Muscle of arm (tissue), 14 donors: ENCODE measurements at places on chromosomes 1 and 21.
A peak's percentile ranks its signal among the peaks of the same experiment; 100 is the strongest.

GRCh38 chr1:66274634-66275033 is 259.3 kb upstream of the SGIP1 start:
- no peak for DNase-seq

DNA sequence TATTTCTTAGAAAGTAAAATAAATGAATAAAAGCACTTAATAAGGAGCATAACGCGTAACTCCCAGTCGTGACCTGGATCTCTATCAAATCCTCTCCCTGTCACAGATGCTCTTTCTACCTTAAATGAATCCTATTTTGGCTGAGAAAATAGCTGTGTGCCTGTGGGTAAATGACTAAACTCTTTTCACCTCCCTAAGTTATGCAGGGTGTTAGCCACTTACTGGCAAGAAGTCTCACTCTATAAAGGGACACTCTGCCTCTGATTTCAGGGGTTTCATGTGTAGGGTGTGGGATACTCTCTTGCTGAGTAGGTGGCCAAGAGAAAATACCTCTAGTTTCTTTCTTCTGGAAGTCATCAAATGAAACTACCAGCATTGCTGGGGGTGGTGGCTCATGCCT is 24.3 kb upstream of the PPP1R15B start:
- DNase-seq = no peak

DNA sequence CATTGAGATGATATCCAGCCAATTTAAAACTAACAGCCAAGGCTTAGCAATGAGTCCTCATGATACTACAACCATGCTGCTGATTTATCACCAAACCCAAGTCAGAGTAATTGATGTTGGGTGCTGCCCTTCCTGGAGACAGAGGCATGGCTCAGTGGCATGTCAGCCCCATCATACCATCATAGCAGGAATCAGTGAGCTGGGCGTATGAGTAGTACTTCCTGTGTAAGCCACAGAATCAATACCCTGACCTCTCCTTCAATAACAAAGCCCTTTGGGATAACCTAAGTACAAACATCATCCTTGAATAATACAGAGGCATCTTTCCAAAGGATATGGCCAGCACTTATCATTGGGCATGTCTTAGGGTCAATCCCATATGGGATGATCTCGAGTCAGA is 3.0 kb upstream of the LCE1E start:
- DNase-seq = no peak

DNA sequence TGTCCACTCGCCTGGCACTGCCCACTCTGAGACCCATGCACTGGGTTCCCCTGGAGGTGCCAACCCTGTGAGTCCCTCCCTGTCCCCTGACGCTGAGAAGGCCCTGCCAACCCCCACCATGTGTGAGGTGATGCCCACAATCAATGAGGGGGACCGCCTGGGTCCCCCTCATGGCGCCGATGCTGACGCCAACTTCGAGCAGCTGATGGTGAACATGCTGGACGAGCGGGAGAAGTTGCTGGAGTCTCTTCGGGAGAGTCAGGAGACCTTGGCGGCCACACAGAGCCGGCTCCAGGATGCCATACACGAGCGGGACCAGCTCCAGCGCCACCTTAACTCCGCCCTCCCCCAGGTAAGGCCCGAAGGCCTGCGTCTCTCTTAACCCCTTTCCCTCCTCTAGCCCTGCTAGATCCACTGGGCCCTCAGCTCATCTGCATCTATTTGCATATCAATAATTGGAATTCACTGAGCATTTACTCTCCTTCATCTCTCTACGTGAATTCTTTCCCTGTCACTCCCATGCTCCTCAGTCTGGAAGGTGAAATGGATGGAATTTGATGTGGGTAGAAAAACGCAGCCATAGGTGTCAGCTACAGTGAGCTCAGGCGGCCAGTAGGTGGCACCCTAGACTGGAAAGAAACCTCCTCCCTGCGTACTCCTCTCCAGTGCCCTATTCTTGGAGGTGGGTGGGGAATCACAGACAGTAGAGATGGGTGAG is 12.8 kb downstream of the PPFIA4 start:
- peak; percentile 78 for DNase-seq

DNA sequence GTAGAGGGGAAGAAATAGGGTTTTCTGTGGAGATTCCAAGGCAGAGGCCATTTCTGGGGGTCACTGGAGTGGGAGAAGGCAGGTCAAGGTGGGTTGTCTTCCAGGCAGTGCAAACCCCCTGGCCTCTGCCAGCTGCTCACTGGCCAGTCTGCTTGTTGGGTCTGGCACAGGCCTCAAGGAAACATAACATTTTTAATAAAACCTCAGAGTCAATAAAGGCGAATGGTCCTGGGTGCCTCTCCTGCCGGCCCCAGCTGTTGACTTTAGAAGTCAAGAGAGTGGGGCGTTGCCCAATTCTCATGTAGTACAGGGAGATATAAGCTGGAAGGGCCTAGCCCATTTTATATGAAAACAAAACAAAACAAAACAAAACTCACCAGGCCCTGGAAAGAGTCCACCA is 36.6 kb downstream of the RUNX3 start:
- DNase-seq = no peak

DNA sequence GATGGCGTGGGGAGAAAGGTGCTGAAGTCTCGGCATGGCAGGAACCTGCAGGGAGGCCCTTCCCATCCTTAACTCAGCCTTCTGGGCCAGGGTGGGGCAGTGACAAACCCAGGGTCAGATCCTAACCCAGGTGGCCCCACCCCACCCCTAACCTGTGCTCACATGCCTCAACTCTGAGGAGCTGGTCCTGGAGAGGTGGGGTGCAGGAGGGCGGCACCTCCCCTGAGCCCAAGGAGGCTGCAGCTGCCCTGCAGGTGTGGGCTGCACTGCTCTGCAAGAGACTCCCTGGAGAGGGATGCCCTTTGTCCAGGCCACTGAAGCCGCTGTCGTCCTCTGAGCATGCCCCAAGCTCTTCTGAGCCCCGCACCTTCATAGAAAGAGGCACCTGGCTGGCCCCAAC is 15.2 kb upstream of the ADAMTSL4 start:
- DNase-seq = no peak

DNA sequence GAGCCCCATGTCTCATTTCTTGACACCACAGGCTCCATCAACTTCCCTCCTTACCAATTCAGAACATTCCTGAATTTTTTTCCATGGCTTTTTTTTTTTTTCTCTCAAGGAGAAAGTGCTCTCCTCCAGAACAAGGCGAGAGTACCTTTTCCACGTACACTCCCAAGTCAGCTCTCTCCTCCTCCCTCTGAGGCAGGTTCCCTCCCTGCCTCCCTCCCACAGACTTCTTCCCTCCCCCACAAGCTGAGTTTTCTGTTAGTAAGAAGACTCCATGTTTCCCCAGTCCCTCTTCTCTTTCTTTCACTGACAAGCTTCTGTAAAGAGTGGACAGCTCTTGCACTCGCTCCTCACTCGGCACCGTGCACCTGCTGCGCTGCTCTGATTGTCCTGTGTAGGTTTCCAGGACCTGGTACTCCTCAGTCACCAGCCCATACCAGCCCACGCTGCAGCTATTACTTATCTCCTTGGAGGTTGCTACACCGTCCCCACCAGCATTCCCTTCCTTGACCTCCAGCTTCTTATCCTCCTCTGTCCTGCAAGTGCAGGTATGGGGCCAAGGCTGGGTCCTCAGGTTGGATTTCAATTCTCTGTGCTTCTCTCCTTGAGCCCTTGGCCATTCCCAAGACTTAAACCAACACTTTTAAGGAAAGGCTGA is 3.8 kb downstream of the TRAF5 start:
- DNase-seq = no peak

DNA sequence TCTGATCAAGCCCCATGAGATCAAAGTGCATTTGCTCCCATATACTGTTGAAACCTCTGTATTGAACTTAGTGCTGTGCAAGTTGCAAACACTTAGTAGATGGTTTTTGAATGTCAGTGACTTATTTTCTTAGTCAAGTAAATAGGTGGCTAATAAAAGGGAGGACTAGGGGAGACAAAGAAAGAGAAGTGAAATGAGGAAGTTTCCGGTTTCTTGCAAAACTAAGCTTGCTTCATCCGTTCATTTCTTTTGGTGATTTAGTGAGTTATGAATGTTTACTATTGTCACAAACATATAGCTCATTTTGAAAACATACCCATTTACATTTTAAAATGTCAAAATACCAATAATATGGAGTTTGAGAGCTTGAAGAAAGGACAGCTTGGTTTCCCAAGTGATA is 23.0 kb downstream of the ADAMTS5 start:
- DNase-seq = no peak

- DNase-seq = no peak
These were observed 176.3 kb downstream of the IER5 start for GRCh38 chr1:181264821-181265220.

DNA sequence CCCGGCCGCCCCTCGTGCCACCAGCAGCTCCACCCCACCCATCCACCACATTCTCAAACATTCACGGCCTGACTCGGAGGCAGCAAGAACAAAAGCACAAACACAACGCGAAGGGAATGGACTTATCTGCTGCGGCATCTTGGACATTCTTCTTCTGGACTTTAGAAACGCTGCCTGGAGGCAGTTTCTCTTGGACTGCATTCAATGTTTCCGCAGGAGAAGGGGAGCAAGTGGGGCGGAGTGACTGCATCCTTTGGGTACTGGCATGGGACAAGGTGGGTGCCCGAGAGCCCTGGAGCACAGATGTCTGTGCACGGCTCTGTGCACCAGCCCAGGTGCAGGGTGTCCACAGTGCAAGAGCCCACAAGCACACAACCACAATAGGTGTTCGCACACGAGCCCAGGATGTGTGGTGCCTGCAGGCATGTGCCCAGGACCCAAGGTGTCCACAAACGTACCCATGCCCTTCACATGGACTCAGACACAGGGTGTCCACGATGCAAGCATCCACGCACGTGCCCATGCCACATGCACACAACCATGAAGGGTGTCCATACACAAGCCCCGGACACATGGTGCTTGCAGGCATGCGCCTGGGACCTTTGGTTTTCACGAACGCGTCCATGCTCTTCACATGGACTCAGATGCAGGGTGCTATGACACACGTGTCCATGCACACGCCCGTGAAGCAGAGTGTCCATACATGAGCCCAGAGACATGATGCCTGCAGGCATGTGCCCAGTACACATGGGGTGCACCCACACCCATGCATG is 53.6 kb downstream of the WNT9A start:
- no peak for DNase-seq

- DNase-seq = no peak
These were observed at the start of gene METTL25B for GRCh38 chr1:156727926-156728598. Gene METTL25B (plus strand): TSS chr1:156728469. CDS start chr1:156729105, 636 bp downstream.

- no peak for DNase-seq
These were observed 154.6 kb downstream of the SLC30A10 start for GRCh38 chr1:219773775-219774174.

GRCh38 chr1:55012661-55013060 is 13.9 kb downstream of the BSND start:
- DNase-seq = no peak

DNA sequence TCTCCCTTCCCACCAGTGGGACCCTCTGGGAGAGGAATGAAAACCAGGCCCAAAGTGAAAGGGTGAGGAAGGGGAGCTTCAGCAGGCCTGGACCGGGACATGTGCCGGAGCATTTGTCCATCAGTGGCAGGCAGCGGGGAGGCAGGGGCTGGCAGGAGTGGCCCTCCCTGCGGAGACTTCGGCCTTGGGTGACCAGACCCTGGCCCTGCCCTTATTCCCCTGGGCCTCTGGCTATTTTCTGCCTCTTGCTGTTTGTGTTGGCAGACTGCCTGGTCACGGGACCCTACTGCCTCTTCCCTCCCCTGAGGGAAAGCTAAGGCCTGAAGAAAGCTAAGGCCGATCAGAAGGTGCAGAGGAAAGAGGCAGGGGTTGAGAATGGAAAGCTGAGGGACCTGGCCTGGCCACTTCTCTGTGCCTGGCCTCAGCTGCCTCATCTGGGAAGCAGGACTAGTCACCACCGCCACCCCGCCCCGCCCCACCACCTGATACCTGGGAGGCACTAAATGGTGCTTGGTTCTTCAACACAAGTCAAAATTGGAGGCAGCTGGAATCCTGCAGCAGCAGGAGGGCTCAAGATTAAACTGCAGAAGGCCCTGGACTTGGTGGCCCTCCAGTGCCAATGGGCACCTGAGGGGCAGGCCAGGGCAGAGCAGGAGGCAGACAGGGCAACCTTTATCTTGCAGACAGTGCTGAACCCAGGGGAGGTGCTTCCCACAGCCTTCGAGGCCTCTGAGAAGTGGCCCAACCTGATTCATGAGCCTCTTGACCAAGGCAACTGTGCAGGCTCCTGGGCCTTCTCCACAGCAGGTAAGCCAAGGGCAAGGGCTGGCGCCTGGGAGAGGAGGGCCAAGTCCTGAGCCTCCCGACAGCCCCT is 7.9 kb downstream of the TINAGL1 start:
- DNase-seq = no peak

- no peak for DNase-seq
These were observed 70.6 kb downstream of the RGS2 start for GRCh38 chr1:192879406-192879805.

GRCh38 chr1:38500891-38501290 is 358.7 kb downstream of the RRAGC start:
- no peak for DNase-seq

- no peak for DNase-seq
These were observed 3.6 kb downstream of the PRDM16 start for GRCh38 chr1:3072391-3073185.

- no peak for DNase-seq
These were observed 19.3 kb downstream of the SPEN start for GRCh38 chr1:15866721-15867201.

GRCh38 chr1:192342842-192343241 is 26.1 kb downstream of the RGS21 start:
- DNase-seq = no peak

- no peak for DNase-seq
These were observed 415.0 kb downstream of the DPYD start for GRCh38 chr1:97505816-97506215.

DNA sequence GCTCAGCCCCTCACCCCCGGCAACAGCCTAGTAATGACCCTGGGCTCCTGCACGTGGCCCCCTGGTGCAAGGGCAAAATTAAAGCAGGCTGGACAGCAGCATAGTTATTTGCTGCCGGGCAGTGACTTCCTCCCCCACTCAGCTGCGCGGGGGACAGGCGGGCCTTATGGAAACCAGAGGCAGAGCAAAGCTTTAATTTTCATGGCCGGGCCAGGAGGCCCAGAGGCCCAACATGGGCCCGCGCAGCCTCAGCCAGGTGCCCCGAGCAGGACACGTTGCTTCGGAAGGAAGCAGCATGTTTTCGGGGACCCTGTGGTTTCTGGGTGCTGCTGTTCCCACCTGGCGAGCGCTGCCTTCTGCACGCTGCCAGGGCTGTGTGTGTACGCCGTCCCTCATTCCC is 89.9 kb upstream of the ARHGEF16 start:
- DNase-seq = no peak

DNA sequence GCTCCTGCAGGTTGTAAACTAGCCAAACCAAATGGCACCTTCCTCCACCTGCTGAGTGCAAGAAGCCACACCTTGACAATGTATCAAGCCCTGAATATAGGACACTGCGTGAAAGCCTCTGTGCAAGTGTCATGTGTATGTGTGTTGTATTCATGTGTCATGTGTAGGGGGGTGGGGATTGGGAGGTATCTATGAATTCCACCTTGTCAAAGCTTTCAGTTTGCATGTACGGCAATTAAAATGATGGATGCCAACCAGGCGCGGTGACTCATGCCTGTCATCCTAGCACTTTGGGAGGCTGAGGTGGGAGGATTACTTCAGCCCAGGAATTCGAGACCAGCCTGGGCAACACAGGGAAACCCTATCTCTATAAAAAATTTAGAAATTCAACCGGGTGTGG is 19.8 kb downstream of the CD34 start:
- no peak for DNase-seq
